ENCODE measurements at places on chromosomes 12 and 14.
A peak's percentile ranks its signal among the peaks of the same experiment; 100 is the strongest.

- no peak for DNase-seq
These were observed 5.3 kb downstream of the ASB2 start for GRCh38 chr14:93970965-93971634.

GRCh38 chr12:46266382-46266791 lies 2.5 kb downstream of the SLC38A1 start:
- peak; percentile 16 for DNase-seq

GRCh38 chr14:66445936-66446335 lies 40.2 kb upstream of the CCDC196 start:
- no peak for DNase-seq

DNA sequence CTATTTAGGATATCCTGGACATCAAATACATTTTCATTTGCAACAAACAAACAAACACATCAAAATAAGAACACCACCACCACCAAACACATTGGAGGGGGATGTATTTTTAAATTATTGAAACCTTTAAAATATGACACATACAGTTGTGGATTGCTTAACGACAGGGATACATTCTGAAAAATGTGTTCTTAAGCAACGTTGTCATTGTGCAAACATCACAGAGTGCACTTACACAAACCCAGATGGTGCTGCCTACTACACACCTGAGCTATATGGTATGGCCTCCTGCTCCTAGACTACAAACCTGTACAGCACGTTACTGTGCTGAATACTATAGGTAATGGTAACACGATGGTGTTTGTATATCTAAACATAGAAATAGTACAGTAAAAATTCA lies 19.4 kb downstream of the PYGL start:
- DNase-seq, result no peak

DNA sequence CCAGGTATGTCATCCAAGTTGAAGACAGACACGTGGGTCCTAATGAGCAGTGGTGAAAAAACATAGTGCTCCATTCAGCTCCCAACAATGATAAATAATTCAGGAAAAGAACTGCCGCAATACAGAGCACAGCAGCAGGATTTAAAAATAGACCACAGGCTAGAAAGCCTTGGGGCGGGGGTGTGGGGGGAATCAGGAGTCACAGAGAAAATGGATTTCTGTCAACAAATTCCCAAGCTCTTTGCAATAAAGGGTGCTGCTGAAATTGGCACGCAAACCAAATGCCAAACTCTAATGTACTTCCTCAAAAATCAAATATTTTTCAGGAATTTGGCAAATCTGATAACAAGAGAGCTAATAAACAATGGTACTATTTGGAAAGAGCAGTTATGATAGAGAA lies 58.6 kb downstream of the R3HDM2 start:
- DNase-seq, result no peak

GRCh38 chr12:28079539-28079938 lies 107.0 kb upstream of the PTHLH start:
- DNase-seq, result no peak

DNA sequence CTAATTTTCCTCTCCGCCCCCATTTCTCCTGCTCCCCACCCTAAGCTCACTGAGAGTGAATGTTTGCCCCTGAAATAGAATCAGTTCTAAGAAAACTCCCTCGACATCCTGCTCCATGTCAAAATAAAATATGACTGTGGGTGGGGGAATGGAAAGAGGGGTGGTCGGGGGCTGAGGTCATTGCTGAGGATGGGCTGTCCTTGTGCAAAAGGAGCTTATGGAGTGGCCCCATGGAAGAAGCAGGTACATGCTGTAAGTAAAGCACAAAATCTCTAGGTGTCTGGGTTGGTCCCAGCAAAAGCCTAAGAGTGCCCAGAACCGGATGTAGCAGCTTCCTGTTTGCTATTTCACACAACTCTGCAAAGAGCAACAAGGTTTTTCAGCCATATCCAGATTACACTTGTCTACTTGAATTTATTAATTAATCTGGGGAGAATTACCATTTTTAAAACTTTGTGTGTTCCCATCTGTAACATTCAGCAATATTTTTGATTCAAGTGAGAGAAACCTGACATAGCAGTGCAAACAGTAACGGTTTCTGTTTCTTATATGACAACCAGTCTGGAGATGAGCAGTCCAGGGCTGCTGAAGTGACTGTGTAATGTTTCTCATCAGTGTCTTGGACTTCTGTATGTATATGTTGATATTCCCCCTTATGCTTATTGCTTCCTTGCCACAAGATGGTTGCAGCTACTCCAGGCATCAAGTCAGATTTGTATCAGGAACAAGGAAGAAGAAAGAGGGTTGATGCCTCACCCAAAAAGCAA lies 40.4 kb upstream of the GZMB start:
- DNase-seq, result no peak

DNA sequence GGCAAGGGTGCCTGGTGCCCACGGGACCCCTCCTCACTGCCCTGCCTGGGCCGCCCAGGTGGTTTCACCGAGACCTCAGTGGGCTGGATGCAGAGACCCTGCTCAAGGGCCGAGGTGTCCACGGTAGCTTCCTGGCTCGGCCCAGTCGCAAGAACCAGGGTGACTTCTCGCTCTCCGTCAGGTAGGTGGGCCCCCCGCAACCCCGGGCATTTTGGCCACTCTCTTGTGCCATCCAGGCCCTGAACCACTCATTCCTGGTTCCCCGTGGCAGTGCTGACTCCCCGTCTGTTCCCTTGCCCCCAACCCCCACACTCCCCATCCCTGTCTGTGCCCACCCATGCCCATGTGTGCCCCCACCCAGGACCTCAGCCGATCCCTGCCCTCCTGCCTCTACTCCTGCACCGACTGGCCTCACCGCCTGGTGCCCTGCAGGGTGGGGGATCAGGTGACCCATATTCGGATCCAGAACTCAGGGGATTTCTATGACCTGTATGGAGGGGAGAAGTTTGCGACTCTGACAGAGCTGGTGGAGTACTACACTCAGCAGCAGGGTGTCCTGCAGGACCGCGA lies 480 bp downstream of the PTPN6 start:
- no peak for DNase-seq

DNA sequence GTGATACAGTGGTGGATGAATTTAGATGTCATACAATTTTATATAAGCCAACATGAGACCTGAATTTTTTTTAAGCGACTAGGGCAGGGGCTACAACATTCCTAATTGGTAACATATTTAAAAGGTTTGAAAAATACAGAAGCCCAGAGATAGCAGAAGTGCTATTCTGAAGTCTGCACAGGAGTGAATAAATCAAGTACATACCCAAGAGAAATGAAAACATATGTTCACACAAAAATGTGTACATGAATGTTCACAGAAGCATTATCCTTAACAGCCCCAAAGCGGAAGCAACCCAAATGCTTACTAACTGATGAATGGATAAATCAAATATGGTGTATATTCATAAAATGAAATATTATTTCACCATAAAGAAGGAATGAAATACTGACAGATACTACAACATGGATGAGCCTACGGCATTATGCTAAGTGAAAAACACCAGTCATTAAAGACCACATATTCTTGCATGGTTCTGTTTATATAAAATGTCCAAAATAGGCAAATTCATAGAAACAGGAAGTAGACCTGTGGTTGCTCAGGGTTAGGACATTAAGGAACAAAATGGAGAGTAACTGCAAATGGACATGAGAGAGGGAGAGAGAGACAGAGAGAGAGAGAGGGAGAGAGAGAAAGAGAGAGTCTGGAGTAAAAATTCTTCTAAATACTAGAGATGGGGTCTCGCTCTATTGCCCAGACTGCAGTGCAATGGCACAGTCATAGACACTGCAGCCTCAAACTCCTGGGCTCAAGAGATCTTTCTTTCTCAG lies 28.0 kb upstream of the GXYLT1 start:
- DNase-seq, result no peak

DNA sequence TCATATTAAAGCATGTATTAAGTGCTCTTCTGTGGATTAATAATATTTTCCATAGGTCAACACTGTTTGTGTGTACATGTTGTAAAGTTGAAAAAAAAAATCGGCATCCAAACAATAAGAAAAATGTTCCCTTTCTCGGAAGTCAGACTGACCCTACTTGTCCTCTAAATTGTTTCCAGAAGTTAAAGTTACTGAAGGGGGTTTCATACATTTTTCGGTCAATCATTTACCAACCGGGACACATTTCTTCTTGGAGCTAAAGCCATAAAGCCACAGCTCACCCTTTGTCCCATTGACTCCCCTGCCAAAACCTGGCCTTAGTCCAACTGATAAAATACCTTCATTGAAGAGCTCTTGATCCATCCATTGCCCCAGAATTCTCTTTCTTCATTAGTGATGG lies 230.0 kb downstream of the ANO2 start:
- no peak for DNase-seq

DNA sequence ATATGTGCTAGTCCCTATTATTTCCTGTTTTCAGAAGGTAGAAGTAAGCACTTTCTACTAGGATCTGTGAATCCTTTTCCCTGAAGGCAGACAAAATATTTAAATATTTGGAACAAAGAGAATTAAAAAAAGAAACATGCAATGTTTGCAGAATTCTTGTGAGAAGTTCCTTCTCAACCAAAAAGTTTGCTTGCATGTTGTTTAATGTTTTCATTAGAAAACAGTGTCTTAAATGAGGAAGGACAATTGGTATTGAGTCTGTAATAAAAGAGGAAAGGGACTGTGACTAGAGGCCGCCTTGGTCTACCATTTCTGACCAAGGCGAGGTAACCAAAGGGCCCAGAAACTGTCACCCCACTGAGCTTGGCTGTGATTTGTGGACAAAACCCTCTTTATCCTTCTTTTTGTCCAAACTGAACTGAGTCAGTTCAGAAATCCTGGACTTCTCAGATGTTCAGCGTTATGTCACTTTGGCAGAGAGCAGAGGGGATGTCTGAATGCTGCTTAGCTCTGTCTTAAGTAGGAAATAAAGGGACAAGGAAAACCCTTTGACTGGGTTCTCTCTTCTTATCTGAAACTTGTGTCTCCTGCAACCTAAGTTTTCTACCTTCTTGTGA lies 129.8 kb upstream of the CPM start:
- DNase-seq, result no peak

DNA sequence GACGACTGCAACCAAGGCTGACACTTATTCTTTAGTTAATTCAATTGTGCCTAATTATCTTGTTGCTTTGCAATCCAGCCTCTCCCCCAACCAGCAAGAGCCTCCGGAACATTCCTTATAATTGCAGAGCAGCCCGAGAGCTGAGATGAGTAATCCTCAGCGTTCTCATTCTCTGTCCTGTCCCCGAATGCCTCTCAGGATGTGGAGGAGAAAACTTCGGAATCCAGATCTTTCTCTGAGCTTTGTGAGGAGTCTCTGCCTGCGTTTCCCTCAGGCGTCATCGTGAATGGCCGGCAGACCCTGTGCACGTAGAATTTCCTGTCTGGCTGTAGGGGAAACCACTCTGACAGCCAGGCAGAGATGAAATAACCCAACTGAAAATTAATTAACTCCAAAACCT lies 160.5 kb upstream of the DIO3 start:
- DNase-seq, result no peak

- DNase-seq, result no peak
These were observed 35.9 kb downstream of the PLEKHA5 start for GRCh38 chr12:19165451-19165850.

- no peak for DNase-seq
These were observed 154.8 kb downstream of the TMTC2 start for GRCh38 chr12:82841487-82841904.

DNA sequence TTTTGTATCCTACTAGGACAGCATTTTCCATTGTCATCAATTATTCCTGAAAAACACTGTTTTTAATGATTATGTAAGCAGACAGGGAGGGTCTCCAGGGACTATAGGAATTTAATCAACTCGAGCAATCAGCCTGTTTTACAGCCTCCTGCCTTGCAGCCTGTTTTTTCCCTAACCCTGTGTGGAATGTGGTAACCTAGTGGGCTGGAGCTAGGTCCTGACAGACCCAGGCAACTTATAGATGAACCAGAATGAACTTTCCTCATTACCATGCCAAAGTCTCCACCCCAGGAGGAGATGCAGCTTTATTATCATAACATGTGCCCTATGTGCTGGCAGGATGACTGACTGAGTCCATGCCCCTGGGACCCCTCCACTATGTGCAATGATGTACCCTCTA lies 375.1 kb downstream of the BMP4 start:
- no peak for DNase-seq

DNA sequence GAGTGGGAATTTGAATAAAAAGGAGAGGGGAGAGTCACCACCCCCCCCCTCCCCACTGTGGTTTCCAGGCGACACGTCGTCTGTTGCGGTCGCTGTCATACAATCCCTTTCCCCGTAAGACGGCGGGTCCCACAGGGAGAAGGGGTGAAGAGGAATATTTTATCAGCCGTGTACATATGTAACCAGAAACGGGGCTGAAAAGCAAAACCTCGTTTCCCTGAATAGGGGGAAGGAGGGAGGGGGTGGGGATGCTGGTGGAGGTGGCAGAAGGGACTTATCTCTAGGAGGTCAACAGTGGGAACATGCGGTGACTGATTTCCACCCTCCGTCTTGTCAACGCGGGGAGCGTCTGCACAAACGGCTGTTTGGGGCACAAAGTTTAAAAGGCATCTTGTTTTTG lies 171.4 kb downstream of the RBM19 start:
- no peak for DNase-seq

DNA sequence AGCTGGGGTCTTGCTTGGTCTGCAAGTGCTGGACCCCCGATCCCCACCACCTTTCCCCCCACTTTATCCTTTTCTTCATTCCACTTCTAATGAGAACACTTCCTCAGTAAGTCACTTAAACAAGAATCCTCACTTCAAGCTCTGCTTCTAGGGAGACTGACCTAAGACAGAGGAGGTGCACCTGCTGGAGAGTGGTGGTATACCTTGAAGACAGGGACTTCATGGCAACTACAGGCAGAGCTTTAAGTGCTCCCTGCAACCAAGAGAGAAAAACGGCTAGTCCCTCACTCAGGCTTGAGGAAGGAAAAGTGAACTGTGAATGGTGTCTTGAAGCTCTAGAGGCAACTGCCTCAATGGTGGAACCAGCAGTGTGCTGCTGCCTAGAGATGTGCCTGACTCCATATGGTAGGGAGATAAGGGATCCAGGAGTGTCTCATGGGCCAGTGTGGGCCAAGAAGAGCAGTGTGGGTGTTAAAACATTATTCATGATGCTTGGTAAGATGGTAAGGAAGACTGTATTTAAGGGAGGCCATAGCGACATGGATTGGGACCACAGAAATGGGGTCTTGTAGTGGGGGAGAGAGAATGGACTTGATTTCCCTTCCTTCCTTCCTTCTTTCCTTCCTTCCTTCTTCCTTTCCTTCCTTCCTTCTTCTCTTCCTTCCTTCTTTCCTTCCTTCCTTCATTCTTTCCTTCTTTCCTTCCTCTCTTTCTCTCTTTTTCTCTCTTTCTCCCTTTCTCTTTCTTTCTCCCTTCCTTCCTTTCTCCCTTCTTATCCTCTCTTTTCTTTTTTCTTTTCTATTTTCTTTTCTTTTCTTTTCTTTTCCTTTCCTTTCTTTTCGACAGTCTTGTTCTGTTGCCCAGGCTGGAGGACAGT lies 96.2 kb upstream of the NAP1L1 start:
- DNase-seq, result no peak

DNA sequence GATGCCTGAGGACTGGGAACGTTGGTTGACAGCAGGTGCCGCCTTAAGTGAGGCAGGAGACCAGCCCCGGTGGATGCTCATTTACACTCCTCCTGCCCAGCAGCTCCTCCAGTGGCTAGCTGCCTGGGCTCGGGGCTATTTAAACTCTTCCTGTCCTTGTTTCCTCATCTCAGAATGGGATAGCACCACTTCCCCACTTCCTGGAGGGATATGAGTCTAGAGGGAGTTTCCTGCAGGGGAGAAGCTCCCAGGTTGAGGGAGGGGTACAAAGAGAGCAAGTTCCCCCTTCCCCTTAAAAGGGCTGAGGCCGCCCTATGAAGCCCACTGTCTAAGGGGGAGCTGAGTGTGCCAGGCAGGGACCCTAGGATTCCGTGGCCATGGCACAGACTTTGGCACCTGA lies 311.2 kb downstream of the AACS start:
- no peak for DNase-seq
